ENCODE measurements at places on chromosomes 12 and 14.
A peak's percentile ranks its signal among the peaks of the same experiment; 100 is the strongest.

DNA sequence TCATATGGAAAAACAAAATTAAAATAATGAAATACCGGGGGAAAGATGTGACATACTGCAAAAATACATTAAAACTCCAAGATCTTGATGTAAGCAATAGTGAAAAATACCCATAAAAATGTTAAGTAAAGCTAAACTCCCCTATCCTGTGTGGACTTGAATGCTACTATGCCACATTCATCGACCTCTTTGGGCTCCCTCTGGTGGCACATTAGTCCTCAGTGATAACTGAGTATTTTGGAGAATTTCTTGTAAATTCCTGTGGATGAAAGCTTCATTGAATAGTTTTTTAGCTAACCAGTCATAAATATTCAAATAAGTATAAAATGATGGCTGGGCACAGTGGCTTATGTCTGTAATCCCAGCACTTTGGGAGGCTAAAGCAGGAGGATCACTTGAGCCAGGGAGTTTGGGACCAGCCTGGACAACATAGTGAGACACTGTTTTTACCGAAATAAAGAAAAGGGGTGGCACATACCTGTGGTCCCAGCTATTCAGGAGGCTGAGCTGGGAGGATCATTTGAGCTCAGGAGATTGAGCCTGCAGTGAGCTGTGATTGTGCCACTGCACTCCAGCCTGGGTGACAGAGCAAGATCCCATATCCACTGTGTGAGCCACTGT is 42.4 kb upstream of the SGPP1 start:
- no peak for DNase-seq

- no peak for DNase-seq
These were observed 12.6 kb downstream of the CMTM5 start for GRCh38 chr14:23389396-23389795.

DNA sequence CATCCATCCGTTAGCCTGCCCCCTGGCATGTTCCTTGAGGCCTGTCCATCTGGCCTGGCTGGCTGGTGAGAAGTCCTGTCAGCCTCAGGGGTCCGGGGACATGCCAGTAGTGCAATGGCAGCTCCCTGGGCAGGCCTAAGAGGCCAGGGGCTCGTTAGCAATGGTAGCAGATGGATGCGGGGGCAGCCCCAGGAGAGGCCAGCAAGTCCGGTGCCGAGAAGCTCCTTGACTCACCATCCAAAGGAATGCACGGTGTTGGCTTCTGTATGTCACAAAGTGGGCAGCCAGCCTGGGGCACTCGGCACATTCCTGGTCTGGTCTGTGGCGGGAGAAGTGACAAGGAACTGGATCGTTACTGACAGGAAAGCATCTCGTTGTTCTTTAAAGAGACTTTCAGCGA is 319.9 kb downstream of the CACNA1C start:
- no peak for DNase-seq

GRCh38 chr12:116257215-116257614 is 20.3 kb downstream of the MED13L start:
- no peak for DNase-seq

GRCh38 chr12:125533434-125534029 is 468.3 kb downstream of the AACS start:
- DNase-seq = peak; percentile 35

DNA sequence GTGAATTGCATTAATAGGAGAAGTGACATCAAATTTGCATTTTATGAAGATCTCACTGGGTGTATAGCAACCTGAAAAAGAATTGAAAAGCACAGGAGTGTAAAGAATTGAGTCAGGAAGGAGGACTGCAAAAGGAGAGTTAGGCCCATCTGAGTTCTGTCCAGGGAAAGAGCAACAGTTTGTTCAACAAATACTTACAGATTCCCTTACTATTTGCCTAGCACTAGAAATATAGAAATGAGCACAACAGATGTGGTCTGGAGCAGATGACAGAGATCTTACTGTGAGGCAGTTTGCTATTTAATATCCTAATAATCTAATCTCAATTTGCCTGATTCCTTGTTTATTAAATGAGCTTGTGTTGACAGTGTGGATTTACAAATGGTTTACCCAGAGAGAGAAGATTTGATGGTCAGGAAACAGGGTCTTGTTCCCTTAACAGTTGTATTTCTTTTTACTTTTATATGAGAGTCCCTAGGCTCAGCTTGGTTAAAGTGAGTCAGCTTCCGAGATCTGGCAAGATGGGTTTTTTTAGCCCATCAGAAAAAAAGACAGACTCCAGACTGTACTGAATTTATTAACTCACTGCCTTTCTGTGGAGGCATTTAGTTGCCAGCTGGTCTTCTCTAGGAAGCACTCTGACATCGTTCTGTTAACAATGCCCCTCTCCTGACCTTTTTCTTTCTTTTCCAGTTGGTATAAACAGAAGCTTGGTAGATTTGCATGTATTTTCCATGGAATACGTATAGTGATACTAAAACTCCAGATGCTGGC is 229.7 kb downstream of the TTC6 start:
- no peak for DNase-seq

- DNase-seq = no peak
These were observed 17.7 kb downstream of the DPF3 start for GRCh38 chr14:72876005-72876709.

DNA sequence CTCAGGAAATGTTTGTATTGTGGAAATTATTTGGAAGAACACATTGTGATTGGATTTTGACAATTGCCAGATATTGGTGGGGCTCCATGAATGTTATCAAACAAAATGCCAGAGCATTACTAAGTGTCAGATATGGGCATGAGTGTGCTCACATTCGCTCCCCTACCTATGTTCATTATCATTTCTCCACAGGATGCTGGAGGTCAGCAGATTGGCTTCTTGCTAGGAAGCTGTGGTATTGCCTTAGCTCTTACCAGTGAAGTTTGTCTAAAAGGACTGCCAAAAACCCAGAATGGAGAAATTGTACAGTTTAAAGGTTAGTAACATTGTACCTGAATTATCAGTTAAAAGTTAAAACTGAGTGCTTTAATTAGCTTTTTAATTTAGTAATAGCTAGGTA is 78.3 kb upstream of the ATF1 start:
- no peak for DNase-seq

DNA sequence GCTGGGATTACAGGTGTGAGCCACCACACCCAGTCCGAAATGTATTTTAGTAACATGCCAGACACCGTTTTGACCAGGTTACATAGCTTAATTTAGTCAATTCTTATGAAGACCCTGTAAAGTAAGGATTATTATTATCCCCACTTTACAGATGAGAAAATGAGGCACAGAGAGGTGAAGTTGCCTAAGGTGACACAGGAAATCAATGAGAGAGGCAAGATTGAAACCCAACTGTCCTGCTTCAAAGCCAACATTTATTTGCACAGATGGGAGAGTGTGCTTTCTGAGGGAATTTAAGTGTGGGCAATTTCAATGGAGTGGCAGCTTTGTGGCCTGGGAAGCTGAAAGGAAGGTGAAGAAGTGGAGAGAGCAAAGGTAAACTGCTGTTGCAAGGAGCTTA is 19.1 kb upstream of the EPS8 start:
- no peak for DNase-seq

- no peak for DNase-seq
These were observed 6.2 kb upstream of the KRT86 start for GRCh38 chr12:52268212-52268611.

DNA sequence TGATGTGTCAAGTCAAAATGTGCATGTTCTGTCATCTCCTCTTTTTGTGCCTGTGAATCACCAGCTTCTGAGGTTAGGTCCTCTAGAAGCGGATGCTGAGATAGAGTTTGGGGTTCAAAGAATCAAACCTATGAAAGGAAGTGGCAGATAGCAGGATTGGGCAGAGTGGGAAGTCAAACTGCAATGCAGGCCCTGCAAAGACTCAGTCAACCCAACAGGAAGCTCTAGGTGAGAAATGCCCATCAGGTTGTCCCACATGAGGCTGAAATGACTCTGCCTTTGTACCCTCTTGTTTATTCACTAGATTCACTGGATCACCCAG is 4.5 kb upstream of the MIA2 start:
- peak; percentile 32 for DNase-seq

- DNase-seq = no peak
These were observed 53.3 kb downstream of the SMIM41 start for GRCh38 chr12:52132754-52133161.

DNA sequence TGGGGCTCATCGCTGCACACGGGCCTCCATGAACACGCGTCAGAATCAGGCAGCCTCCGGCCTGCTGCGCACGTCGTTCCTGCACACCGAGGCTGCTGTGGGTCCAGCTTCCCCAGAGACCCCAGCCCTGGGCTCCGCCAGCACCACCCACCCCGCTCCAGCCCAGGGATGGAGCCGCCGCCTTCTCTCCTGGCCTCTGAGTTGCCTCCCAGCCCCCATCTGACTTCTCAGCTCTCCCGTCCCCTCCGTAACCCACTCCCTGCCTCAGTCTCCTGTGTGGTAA is 253.9 kb upstream of the SFSWAP start:
- DNase-seq = no peak

DNA sequence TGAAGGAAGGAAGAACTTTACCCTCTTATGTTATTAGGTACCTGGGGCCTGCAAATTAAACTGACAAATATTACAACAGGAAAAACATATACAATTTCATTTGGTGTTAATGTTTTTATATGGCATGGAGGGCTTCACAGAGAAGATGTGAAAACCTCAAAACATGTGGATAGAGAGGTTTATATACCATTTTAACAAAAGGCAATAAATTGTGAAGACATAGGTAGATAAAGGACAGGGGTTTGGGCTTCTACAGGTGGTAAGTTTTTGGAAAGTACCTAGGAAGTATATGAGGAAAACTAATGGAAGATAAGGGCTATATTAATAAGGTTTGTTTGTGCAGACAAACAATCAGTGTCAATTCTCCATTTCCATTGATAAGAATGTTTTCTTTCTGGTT is 95.1 kb upstream of the ATF7IP start:
- DNase-seq = no peak

DNA sequence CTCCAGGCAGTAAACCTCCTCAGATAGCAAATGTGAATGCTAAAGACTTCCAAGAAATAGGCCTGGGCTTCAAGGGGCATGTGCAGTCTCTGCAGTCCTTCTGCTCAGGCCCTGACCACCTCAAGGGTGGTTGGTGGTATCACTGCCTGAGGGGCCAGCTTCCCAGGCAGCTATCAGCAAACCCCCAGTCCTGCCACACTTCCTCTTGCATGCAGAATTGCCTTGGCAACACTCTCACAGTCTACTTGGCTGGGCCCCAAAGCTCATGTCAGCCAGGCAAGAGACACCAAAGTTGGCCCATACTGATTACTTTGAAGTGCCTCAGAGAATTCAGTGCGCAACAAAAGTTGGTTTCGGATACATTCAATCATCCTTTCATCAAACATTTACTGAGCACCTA is 3.5 kb upstream of the ASB8 start:
- no peak for DNase-seq

- DNase-seq = no peak
These were observed 102.1 kb upstream of the PMCH start for GRCh38 chr12:102299731-102300130.

All from stimulated activated CD4-positive, alpha-beta T cell treated with anti-CD3 and anti-CD28 coated beads, Interleukin-4, amount 100 ng/mL, for 48 hours (primary cell).